ENCODE measurements at places on chromosomes 7 and 10.

- no peak for DNase-seq
Measured at GRCh38 chr7:79513261-79513660, 59.8 kb upstream of the MAGI2 start.

DNA sequence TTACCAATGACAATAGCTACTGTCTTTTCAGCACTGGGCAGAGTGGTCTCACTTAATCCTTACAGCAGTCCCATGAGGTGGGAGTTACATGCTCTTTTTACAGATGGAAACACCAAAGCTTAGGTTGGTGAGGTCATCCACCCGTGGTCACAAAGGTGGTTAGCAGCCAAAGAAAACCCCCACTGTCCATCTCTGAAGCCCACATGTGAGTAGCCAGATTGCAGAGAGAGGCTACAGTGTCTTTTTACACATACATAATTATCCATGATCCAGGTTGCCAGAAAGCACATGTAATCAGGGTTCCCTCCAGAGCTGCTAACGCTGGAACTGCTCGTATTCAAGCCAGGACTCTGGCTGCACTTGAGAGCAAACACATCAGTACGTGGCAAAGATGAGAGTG, 24.6 kb upstream of the ANKRD2 start:
- no peak for DNase-seq

DNA sequence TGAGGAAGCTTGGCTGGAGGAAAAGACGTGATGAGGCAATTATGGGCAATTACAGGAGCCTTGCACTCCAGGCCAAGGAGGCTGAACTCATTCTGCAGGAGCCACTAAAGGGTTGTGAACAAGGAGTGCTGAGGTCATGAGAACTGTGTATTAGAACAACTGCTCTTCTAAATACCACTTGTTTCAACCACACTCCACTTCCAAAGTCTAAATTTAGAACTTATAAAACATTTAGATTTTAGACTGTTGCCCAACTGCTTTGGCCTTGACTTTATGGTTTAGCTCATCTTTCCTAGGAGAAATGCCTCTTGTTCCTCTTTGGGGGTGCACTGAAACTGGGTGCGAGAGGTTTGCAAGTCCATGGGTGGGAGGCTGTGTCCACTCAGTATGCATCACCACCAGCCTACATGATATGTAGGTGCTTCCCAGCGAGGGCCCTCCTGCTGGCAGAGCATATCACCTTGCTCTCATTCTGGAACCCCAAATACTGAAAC, 199.7 kb upstream of the AOAH start:
- no peak for DNase-seq

GRCh38 chr10:336247-336646, 201.0 kb downstream of the ZMYND11 start:
- no peak for DNase-seq

DNA sequence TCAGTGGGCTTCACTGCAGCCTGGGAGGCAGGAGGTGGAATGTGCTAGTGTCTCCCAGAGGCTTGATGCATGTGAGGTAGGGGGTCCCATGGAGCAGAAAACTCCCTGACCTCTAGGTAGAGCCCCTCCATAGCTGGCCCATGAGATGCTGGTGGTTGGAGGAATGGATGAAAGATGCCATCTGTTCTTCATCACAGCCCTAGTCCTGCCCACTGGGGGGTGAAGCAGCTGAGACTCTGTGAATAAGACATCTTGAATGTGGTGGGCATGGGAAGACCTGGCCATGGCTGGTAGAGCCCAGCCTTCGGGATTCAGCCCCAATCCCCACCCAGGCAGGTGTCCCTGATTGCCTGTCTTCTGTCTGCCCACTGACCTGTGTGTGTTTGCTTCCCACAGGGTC, 92.5 kb downstream of the COL13A1 start:
- DNase-seq = no peak

GRCh38 chr10:93604146-93604545, 3.1 kb upstream of the RBP4 start:
- DNase-seq = no peak

DNA sequence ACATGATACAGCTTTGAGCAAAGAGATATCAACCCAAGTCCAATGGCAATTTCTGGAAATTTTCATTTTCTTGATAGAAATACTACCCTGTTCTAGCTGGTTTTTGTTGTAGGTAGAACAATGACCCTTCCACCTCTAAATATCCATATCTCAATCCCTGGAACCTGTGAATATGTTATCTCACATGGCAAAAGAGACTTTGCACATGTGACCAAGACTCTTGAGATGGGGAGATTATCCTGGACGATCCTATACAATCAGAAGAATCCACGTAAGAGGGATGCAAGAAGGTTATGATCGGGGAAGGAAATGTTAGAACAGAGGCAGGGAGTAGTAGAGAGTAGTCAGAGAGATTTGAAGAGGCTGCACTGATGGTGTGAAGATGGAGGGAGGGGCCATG, 124.9 kb downstream of the CCDC71L start:
- DNase-seq = no peak

DNA sequence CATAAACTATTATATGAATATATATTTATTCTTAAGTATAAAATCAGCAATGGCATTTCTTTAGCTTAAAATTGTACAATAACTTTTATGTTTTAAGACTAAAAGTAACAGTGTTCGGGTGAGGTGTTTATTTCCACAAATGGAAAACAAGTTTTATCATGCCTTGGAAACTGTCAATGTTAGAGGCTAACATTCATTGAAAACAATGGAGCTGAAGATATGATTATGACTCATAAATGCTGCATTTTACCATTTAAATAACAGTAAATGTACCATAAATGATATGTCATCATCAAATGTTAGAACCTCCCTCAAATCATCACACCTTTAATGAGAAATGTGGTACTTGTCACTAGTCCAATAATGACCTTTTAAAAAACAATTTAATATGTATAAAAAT, 897.3 kb downstream of the PCDH15 start:
- DNase-seq = no peak

DNA sequence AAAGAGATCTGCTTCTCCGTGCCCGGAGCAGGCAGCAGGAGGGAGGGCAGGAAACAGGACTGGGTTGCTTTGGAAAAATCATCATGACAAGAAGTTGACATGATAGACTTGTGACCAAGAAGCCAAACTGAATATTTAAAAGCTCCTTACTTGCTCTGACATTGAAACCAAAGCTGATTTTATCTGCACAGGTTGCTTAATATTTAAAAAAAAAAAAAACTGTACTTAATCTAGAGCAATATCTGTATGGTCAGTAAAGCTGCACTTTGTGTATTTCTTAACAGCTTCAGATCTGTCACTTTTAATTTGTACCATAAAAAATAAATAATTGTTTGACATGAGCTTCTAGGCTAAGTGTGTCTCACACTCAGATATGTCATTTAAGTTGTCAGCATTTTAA, 97.9 kb upstream of the YAE1 start:
- DNase-seq = no peak

- DNase-seq = no peak
Measured at GRCh38 chr10:58173391-58173790, 94.3 kb downstream of the IPMK start.

DNA sequence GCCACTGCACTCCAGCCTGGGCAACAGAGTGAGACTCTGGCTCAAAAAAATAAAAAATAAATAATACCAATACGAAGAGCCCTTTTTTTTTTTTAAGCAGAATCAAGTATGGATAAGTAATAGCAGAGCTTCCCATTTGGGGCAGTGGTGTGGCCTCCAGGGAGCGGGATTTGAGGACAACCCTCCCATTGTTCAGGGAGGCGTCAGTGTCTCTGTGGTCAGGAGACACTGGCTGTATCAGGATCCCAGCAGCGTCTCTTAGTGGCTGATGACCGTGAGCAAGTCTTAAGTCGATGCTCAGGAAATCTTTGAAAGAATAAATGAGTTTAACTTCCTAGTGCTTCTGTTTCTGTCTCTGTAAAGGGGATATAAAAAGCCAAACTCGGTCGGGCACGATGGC, 25.2 kb upstream of the SH2B2 start:
- no peak for DNase-seq

DNA sequence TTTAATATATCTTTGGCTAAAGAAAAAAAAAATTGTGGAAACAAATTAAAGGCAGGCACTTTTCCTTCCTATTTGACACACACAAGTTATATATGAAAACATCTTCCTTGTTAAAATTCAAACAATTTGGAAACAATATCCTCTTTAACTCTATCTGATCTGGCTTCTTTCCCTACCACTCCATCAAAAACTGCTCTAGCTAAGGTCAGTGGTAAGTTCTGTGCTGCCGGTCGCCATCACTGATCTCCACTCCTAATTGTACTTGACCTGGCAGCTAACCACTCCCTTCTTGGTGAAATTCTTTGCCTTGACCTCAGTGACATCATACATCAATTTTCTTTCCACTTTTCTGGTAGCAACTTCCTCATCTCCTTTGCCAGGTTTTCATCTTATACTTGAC, 47.9 kb upstream of the MRLN start:
- DNase-seq = no peak

DNA sequence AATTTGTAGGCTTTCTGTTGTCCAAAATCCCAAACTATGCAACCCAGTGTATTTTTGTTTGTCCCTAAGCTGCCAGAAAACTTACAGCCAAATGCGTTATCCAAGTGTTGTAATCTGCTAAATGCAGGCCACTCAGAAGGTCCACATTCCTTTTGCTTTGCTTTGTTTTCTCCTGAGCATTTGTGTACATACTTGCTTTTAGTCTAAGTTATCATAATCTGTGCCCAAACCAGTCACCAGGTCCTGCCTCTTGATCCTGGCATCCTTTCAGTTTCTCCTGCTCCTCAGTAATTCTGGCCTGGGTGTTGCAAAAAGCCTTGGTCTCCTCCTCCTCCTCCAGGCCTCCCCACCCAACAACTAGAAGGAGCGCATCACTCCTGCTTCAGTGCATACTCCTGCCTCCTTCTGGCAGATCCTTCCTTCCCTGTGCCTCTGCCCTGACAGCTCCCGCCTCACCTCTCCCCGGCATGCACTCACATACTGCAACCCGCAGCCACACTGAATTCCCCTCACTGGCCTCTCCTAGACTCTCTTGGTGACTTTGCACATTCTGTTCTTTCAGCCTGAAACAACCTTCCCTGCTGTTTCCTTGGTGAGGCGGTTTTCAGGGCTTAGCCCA, 2.3 kb downstream of the DENND2A start:
- DNase-seq = no peak

DNA sequence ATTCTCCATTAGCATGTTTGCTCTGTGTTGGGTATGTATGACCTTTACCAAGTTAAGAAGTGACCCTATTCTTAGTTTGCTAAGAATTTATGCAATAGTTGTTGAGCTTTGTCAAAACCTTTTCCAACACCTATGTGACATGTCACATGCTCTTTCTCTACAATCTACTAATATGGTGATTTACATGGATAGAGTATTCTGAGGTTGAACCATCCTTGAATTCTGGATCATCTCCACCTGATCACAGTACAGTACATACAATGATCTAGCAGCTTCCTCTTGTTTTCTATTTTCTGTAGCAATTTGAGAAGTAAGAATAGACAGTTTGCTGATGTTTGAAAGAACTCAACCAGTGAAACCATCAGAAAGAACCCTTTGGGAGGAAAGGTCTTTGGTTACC, 101.2 kb upstream of the PDGFA start:
- DNase-seq = no peak

- DNase-seq = no peak
Measured at GRCh38 chr7:97346349-97346748, 228.9 kb downstream of the SDHAF3 start.

- DNase-seq = no peak
Measured at GRCh38 chr7:47197486-47197885, 384.4 kb downstream of the TNS3 start.
